ENCODE measurements at places on chromosomes 1 and 21.

DNA sequence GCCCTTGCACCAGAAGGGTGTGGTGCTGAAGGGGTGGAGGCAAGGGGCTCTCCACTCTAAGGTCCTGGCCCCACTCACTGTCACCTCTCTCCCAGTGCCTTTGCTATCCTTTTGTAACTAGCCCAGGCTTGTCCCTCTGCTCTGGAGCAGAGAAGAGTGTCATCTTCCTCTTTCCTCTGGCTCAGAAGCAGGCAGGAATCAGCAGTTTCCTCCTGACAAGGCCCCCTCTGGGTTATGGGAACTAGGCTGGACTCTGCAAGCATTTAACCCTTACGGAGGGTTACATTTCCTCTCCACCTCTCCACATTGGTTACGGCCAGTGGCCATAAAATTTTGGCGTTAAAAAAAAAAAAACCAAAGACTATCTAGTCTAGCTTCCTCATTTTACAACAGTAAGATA lies 30.4 kb downstream of the PLXNA2 start:
- no peak for DNase-seq

GRCh38 chr1:89978755-89979154 lies 16.2 kb upstream of the ZNF326 start:
- no peak for DNase-seq

DNA sequence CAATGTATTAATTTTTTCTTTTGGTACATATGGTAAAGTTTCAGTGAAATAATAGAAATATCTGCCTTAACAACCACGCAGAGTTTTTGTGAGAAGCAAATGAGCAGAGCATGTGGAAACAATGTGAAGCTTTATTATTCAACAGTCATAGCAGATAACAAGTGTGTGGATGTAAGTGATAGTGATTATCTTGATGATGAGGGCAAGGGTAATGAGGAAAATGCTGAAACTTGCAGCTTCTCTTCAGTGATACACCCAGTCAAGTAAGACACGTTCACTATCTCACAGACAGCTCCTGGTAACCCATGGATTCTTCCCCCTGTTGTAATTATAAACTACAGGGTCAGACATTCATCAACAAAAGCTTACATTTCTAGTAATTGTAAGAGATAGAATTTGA lies 14.6 kb upstream of the OR2L5 start:
- DNase-seq: no peak

GRCh38 chr1:156767101-156767878 lies at the start of gene PRCC:
TSS of gene PRCC (plus strand) at chr1:156767535. CDS start at chr1:156767772, 237 bp downstream.
- peak; percentile 99 for DNase-seq

GRCh38 chr1:191687721-191688120 lies 470.5 kb upstream of the RGS18 start:
- DNase-seq: no peak

DNA sequence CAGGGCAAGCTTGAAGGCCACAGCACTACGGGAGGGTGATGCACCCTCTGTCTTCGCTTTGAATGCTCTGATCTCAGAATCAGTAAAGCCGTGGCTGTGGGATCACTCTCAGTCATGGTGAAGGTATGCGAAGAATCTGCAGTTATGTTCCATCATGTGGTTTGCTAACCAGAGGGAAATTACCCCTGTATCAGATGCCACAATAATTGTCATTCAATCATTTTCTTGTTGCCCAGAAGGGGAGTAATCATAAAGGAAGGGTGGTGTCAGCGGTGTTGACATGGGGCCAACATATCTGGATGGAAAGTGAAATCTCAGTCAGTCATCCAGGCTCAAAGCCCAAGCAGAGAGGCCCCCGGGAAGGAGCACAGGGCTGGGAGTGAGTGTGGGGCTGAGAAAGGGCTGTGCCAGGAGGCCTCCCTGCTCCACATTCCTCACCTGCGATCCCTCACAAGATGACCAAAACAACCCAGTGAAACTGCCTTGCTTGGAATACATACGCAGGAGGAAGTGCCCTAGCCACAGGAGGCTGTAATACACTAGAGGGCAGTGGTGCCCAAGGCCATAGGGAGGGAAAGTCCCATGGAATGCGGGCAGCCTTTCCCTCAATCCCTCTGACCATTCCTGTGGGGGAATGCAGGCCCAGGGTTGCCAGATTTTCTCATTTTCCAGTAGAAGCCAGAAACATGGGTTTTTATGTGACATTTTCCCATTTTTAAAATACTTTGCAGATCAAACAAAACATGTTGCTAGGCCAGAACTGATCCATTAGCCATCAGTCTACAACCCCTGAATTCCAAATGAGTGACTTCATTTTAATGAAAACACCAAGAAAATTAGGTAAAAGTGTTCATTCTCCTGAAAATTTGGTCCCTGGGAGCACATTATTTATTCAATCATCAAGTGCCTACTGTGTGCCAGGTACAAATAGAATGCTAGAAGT lies 95.7 kb upstream of the VANGL1 start:
- no peak for DNase-seq

DNA sequence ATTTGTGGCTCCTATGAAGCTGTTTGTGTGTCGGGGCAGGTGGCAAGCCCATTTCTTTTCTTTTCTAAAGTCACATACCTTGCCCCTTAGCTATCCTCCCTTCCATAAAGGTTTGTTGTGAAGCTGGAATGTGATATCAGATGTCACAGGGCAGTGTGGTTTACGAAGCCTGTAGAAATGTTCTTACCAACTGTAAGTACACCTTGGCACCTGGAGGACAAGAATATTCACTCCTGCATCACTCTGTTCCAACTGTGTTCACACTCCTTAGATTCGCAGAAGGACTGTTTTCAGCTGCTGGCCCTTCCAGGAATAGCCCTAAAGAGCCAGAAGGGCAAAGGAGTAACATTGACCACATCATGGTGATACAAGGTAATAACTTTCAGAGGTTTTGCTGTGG lies 176.9 kb downstream of the FGGY start:
- DNase-seq: no peak

DNA sequence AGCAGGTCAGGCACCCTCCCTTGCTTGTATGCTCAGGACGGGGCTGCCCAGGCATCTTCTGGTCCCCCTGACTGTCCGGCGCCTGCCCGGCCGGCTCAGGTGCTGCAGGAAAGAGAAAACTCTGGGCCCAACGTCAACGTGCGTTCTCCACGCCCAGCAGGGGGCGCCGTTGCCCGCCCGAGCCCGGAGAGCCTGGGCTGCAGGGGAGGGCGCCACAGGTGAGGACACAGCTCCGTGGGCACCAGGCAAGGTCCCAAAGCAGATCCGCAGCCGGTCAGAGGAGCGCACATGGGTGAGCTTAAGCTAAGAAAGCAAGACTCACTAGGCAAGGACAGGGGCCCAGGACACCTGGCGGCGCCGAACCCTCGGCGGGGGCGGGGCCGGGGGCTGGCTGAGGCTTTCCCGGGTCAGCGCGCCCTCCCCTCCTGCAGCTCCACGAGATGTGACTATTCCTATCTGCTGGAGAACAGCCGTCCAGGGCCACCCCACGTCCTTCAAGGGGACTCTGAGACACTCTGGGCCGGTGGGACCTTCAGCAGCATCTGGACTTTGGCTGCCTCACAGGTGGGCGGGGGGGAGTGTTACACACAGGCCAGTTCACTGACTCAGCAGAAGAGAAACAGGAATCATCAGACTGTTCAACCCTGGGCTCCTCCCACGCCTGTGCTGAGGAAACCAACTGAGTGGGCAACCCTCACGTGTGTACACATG lies 29.3 kb downstream of the KRTAP10-1 start:
- DNase-seq: peak; percentile 72

DNA sequence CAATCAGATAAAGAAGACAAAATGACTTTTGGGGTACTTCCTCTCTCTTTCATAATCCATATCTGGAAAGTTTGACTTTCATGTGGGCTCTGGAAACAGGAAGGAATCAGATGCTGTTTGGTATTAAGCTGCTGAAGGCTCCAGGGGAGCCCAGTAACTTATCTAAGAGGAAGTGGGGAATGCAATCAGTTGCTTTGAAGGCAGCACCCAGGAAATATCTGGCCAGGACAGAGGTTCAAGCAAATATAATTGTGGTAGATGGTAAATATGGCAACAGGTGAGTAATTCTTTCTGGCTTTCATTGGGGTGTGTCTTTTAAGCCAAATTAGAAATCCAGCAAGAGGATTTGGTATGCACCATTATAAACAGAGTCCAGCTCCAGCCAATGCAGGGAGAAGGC lies 44.4 kb downstream of the COLGALT2 start:
- no peak for DNase-seq
